Activated T-helper 17 cell treated with anti-CD3 and anti-CD28 coated beads, Interleukin-2, amount 50 U/mL, for 72 hours (primary cell): ENCODE measurements at places on chromosomes 5 and 9.
A peak's percentile ranks its signal among the peaks of the same experiment; 100 is the strongest.

DNA sequence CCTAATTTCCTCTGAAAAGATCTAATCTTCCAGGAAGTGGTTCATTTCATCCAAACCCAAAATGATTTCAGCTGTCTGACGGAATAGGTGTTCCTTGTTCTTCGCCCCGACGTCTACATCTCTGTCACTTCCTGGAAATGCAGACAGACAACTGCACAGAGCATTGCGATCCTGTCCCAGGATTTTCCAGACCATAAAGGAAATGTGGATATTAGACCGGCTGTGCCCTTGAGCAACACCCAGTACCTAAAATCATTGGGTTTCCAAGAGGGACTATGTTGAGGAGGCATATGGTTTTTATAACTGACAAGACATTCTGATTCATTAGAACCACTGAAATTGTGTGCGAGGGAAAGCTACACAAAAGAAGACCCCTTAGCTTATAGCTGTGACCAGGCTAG is 74.2 kb downstream of the MSX2 start:
- no peaks in the 10 kb centered on the region for H3K4me1 ChIP-seq
- no peak overlapping the region for H3K27ac ChIP-seq
- peaks cover 18% of the 10 kb centered on the region for H3K27me3 ChIP-seq
- no peaks in the 10 kb centered on the region for H3K36me3 ChIP-seq
- ATAC-seq, result no peak

DNA sequence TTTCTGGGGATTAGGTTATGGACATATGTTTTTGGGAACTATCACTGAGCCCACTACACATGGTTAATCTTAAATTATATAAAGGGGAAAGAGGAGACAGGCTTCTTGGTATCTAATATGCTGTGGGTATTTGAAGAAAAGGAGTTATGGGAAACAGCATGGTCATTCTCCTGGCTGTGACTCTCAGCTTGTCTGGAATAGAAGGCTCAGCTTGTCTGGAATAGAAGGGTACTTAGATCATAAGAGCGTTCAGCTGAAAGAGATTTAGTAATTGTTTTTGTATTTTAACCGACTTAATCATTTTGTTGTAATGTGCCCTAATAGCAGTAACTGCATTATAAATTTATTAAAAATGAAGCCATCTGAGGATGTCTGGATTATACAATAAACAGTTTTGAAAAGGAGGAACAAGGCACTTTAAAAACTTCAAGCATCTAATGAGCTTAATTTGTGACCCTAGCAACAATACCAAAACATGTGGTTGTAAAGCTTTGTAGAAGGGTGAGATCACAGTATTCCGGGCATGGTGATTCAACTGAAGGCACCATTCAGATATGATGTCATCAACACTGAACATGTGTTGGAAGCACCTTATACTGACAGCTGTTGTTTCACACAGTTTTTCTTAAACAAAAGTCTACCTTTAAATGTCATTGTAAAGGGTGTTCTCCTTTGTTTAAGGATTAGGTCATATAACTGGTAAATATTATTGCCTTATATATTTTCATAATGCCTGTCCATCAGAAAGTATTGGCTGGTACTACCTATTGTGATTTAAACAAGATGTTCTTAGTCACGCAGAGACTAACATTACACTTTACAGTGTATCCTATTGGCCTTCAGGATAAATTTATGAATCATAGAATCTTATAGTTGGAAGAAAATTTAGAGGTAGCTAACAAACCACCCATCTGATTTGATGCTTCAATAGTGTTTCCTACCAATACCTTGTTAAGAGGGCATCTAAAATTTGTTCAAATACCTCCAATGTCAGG is 2174.1 kb upstream of the WWC1 start:
- H3K27me3 ChIP-seq, result no peaks in the 10 kb centered on the region
- no peak overlapping the region for H3K27ac ChIP-seq
- H3K36me3 ChIP-seq, result no peaks in the 10 kb centered on the region

DNA sequence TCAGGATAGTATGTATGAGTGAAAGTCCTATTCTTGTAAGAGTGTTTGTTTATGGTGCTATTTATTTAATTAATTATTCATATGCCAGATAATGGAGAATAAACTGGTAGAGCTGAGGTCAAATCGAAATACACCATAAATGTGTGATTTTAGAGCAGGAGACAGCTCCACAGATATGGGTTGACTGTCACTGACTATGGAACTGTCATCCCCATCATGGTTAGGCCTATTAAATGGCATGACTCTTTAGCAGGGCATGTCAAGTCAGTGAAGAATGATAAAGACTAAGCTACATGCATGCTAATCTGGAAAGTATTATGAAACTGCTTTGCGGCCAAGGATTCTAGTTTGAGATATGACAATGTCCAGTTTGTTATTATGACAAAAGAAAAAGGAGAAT is 658.6 kb downstream of the ISL1 start:
- H3K4me3 ChIP-seq, result no peak overlapping the region
- no peaks in the 10 kb centered on the region for H3K27me3 ChIP-seq
- H3K36me3 ChIP-seq, result no peaks in the 10 kb centered on the region
- ATAC-seq, result no peak

- H3K27ac ChIP-seq, result no peak overlapping the region
- H3K27me3 ChIP-seq, result no peaks in the 10 kb centered on the region
- no peaks in the 10 kb centered on the region for H3K36me3 ChIP-seq
- no peaks in the 10 kb centered on the region for H3K4me1 ChIP-seq
- no peak overlapping the region for H3K4me3 ChIP-seq
These were observed 60.1 kb downstream of the PTPDC1 start for GRCh38 chr9:94144394-94144793.

DNA sequence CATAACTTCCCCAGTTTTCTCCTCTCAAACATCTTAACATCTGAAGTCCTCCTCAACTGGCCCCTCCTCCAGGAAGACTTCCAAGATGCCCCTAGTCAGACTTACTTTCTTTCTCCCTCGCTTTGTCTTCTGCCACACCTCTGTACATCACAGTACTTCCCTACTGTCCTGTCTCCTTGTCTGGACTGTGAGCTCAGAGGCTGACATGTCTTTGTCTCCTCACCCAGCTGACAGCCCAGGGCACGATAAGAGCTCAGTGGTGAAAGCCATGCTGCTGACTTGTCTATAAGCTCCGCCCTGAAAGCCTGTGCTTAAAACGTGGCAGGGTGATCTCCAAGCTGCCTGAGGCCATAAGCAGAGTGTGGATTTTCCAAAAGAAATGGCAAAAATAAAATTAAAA is 33.0 kb upstream of the SLC25A51 start:
- no peak overlapping the region for H3K27ac ChIP-seq
- no peak for ATAC-seq

DNA sequence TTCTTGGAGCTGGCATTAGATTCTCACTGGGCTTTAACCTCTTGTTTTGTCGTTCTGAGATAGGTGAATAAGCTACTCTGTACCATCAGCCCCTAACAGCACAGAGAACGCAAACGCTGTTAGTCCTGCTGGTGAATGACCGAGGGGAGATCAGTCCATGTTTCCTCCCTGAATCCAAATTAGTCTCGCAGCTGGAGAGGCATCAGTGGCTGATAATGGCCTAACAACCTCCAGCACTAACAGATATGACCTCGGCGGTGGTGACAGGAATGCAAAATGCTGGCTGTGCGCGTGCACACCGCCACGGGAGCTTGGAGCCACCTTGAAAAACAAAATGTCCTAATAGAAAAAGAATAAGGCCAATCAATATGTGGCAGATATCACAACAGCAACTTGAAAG is 77.6 kb upstream of the IRX1 start:
- H3K4me1 ChIP-seq, result no peaks in the 10 kb centered on the region
- H3K36me3 ChIP-seq, result no peaks in the 10 kb centered on the region
- ATAC-seq, result no peak
- H3K4me3 ChIP-seq, result no peak overlapping the region
- no peaks in the 10 kb centered on the region for H3K27me3 ChIP-seq

- ATAC-seq, result no peak
- no peak overlapping the region for H3K4me3 ChIP-seq
- no peaks in the 10 kb centered on the region for H3K4me1 ChIP-seq
- no peaks in the 10 kb centered on the region for H3K36me3 ChIP-seq
- H3K27ac ChIP-seq, result no peak overlapping the region
These were observed 404.8 kb downstream of the MAT2B start for GRCh38 chr5:163910226-163910625.

DNA sequence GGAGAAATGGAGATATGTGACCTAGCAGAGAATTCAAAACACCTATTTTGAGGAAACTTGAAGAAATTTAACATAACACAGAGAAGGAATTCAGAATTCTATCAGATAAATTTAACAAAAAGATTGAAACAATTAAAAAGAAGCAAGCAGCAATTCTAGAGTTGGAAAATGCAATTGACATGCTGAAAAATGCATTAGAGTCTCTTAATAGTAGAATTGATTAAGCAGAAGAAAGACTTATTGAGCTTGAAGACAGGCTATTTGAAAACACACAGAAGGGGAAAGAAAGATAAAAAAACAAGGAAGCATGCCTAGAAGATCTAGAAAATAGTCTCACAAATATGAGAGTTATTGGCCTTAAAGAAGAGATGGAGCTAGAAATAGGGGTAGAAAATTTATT is 87.8 kb upstream of the SLC1A1 start:
- H3K4me3 ChIP-seq, result no peak overlapping the region
- peaks cover 32% of the 10 kb centered on the region for H3K27me3 ChIP-seq
- no peaks in the 10 kb centered on the region for H3K36me3 ChIP-seq
- H3K4me1 ChIP-seq, result no peaks in the 10 kb centered on the region
- no peak overlapping the region for H3K27ac ChIP-seq
- ATAC-seq, result no peak

DNA sequence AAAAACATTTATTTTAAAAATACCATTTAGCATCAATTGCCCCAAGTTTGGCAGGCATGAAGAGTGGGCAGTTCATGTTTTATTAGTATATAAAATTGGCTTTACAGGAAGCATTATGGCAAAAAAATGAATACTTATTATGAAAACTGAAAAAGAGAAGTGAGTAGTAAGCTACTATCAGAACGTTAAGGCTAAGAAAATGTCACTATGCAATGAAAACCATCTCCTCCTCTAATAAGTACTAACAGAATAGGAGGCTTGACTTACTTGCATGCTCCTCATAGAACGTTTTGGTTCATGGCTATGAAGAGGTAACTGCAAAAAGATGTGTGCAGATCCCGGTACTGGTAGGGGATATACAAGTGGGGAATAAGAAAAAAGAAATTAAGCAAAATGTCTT is 23.6 kb downstream of the TICAM2 start:
- no peak overlapping the region for H3K27ac ChIP-seq
- H3K4me1 ChIP-seq, result peaks cover 5% of the 10 kb centered on the region
- no peak for ATAC-seq
- H3K27me3 ChIP-seq, result no peaks in the 10 kb centered on the region
- no peaks in the 10 kb centered on the region for H3K36me3 ChIP-seq

GRCh38 chr9:106860721-106861639 is 2.0 kb upstream of the ZNF462 start:
- no peaks in the 10 kb centered on the region for H3K4me1 ChIP-seq
- peak overlapping the region; percentile 32 for H3K4me3 ChIP-seq
- H3K27me3 ChIP-seq, result peaks cover 55% of the 10 kb centered on the region
- ATAC-seq, result no peak

- no peak for ATAC-seq
- no peak overlapping the region for H3K4me3 ChIP-seq
- no peaks in the 10 kb centered on the region for H3K36me3 ChIP-seq
These were observed 67.3 kb downstream of the PDZD2 start for GRCh38 chr5:31706186-31706585.

DNA sequence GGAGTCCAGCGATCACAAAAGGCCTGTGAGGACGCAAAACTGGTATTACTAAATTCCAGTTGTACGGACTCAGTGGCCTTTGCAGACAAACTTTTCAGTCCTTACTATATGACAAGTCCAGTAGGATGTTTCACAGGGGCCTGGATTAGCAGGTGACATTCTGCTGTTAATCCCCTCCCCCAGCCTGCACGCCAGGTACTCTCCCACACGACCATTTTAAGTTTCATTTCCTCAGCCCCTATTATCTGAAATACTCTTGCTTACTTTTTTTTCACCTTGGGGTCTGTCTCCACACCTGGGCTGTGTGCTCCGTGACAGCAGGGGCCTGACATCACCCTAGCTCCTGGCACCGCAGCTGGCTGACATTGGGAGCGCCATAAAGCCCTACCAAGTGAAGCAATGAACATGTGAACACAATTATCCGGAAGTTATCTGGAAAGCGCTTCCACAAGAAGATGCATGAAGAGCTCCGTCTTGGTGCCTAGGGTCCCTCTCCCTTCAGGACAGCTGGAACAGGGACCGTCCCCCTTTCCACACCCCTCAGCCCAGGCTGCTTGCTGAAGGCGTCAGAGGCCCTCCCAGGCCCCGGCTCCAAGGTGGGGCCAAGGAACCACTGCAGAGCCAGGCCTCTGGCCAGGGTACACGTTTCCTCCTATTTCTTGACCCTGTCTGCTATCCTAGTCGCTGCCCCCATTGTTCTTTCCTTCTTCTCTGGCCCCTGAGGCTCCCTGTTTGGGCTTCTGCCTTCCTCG is 39.7 kb upstream of the ZNF622 start:
- H3K4me3 ChIP-seq, result no peak overlapping the region
- no peak for ATAC-seq
- no peak overlapping the region for H3K27ac ChIP-seq
- H3K4me1 ChIP-seq, result no peaks in the 10 kb centered on the region
- H3K36me3 ChIP-seq, result no peaks in the 10 kb centered on the region

GRCh38 chr9:34072868-34073590 is 24.3 kb upstream of the UBAP2 start:
- no peak for ATAC-seq
- peaks cover 3% of the 10 kb centered on the region for H3K4me1 ChIP-seq
- H3K27ac ChIP-seq, result no peak overlapping the region

GRCh38 chr9:109447329-109448076 is 50.6 kb downstream of the PTPN3 start:
- H3K27ac ChIP-seq, result no peak overlapping the region
- H3K36me3 ChIP-seq, result no peaks in the 10 kb centered on the region
- peaks cover 6% of the 10 kb centered on the region for H3K4me1 ChIP-seq
- peaks cover 15% of the 10 kb centered on the region for H3K27me3 ChIP-seq
- peak; percentile 77 for ATAC-seq

DNA sequence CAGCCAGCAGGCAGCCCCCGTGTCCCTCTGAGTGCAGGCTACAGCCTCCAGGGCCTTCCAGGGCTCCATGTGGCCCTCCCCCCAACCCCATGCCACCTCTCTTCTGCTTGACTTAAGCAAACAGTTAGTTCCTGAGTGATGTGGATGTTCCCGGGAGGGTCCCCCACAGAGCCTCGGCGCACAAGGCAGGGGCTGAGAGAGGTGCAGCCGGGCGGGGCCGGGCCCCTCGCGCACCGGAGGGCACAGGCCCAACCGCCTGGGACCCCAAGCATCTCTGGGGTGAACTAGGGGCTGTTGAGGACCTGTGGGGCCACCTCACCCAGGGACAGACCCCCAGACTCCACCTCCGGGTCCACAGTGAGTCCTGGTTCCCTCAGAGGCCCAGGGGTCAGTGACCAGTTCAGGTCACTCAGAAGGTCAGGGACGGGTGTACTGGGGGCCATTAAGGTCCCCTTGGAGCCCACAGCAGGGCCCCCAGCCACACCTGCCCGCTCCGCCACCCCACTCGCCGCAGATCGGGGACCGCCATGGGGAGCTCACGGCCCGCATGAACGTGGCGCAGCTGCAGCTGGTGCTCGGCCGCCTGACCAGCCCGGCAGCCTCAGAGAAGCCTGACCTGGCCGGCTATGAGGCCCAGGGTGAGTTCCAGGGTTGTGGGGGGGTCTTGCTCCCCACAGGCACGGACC is 13.2 kb downstream of the GPSM1 start:
- ATAC-seq, result no peak
- H3K36me3 ChIP-seq, result no peaks in the 10 kb centered on the region
- no peak overlapping the region for H3K4me3 ChIP-seq
- no peaks in the 10 kb centered on the region for H3K27me3 ChIP-seq
- H3K4me1 ChIP-seq, result no peaks in the 10 kb centered on the region
- no peak overlapping the region for H3K27ac ChIP-seq

- no peak overlapping the region for H3K4me3 ChIP-seq
- H3K4me1 ChIP-seq, result no peaks in the 10 kb centered on the region
- H3K27ac ChIP-seq, result no peak overlapping the region
- H3K36me3 ChIP-seq, result no peaks in the 10 kb centered on the region
These were observed 101.5 kb downstream of the LRRC70 start for GRCh38 chr5:62680121-62680520.
